Left kidney (tissue), 8 donors: ENCODE measurements at places on chromosomes 3 and 15. TPM values are rescaled to one million over a fixed set of nuclear protein-coding genes. Genes with fewer than 3 reads are reported as not detected.

The WNT7A gene
- 0.03 TPM for polyA plus RNA-seq

The PLXNB1 gene
- 222 TPM for polyA plus RNA-seq

The ITIH3 gene
- 5.7 TPM for polyA plus RNA-seq

The TMEM158 gene
- 5.2 TPM for polyA plus RNA-seq

The FGD5 gene
- polyA plus RNA-seq = 20.9 TPM

The EPM2AIP1 gene
- 69.5 TPM for polyA plus RNA-seq

The CD96 gene
- 2.0 TPM for polyA plus RNA-seq

The MYEF2 gene
- 159 TPM for polyA plus RNA-seq

The STRIT1 gene
- polyA plus RNA-seq = 1.5 TPM

The ZMYND10 gene
- 4.2 TPM for polyA plus RNA-seq

The EPHA6 gene
- 1.2 TPM for polyA plus RNA-seq

The HCN4 gene
- polyA plus RNA-seq = 1.2 TPM

The FBN1 gene
- 98.2 TPM for polyA plus RNA-seq

The ADAMTS9 gene
- polyA plus RNA-seq = 174 TPM

The PRR23C gene
- polyA plus RNA-seq = not detected

The FAM107A gene
- 4.2 TPM for polyA plus RNA-seq

The CLSTN2 gene
- polyA plus RNA-seq = 2.0 TPM

The CKMT1A gene
- polyA plus RNA-seq = 2.5 TPM

The CPN2 gene
- polyA plus RNA-seq = 0.80 TPM

The EFL1 gene
- polyA plus RNA-seq = 21.7 TPM

The LRRC58 gene
- 37.4 TPM for polyA plus RNA-seq

The PDZRN3 gene
- polyA plus RNA-seq = 48.5 TPM

The XCR1 gene
- polyA plus RNA-seq = 0.15 TPM

The CERS3 gene
- polyA plus RNA-seq = 0.08 TPM

The DIPK2A gene
- 42.9 TPM for polyA plus RNA-seq

The C2CD4B gene
- polyA plus RNA-seq = 0.28 TPM

The LMAN1L gene
- not detected for polyA plus RNA-seq
